Occipital lobe (tissue), 3 donors: ENCODE measurements at places on chromosomes 6 and 20.
A peak's percentile ranks its signal among the peaks of the same experiment; 100 is the strongest.

GRCh38 chr20:38298768-38299288 is 5.1 kb upstream of the BPI start:
- no peak for DNase-seq

GRCh38 chr20:8527998-8528723 is 396.1 kb downstream of the PLCB1 start:
- no peak for DNase-seq

GRCh38 chr6:35177157-35177556 is 36.0 kb upstream of the TCP11 start:
- DNase-seq: no peak

GRCh38 chr6:166578536-166579236 is 7.8 kb downstream of the RAMACL start:
- DNase-seq: no peak

DNA sequence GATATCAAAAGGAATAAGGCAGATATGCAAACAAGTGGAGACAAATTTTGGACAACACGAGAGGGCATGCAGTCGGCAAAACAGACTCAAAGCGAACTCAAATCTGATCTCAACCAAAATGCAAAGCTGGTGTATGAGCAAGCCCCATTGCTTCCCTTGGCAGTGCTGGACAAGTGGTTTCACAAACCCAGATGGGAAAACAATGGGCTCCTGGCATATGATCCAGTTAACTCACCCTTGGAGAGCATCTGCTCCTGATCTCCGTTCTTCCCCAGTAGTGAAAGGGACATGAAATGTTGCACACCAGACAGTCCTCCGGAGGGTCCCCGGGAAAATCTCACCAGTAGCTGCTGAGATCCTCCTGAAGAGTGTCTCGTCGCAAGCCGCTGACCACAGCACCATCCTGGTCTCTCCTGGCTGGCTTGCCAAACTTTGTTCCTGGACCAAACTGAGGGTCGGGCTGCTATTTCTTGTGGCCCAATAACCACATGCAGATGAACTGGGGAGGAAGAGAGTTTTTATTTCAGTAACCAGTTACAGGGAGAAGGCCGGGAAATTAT is 84.3 kb upstream of the THBS2 start:
- DNase-seq: no peak

DNA sequence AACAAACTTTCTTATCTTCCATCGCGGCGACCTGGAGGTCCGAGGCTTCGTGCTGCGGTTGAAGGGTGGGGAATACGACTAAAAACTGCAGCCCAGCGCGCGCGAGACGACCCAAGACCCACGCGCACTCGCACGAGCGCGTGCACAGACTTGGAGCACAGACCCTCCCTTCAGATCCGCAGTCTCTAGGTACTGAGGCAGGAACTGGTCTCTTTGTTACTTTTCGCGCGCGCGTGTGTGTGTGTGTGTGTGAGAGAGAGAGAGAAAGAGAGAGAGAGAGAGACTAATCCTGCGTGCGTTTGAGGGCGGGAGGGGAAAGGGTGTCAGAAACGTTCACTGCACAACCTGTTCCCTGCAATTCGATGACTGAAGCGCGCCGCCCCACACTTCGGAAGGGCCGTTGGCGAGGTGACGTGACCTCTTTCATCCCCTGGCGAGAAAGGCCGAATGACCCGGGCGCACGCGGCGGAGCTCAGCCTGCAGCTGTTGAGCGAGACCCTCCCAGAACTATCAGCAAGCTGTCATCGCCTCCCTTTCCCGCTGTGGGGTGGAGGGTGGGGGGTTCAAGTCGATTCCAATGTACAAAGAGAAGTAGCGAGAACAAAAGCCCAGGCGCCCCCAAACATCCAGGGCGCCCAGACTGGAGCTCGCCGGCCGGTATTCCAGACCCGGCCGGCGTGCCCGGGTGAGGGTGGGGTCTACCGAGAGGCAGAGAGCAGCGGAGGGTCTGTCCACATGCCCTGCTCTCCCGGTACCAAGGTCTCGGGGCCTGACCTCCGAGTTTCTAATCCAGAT is 1.5 kb upstream of the TUBB2B start:
- DNase-seq: peak; percentile 33

DNA sequence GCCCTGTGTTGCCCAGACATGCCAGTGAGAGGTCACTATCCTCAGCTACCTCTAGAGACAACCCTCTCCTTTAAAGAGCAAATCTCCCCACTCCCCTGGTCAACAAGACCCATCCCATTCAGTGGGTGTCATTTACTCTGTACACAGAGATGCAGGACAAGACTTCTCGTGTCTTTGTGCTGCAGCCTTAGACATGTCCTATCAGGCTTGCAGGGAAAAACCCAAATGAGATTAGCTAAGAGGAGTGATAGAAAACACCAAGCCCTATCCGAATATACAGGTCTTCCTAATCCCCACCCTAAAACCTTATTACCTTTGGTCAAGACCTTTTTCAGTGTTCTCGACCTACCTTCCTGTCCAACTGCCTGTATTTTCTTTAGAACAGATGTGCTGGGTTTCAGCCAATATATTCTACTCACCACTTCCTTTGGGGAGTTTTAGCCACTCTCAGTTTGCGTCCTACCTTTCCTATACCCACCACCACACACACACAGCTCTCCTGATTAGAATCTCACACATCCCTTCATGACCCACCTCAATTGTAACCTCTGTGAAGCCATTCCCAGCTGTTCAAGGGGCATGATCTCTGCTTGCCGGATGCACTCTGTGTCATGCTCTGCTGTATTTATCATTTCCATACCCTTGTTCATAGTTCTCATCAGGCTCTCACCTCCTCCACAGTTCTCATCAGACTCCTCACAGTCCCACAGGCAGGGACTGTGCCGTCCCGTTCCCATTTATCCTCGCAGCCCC is 39.7 kb downstream of the TRAM2 start:
- no peak for DNase-seq

DNA sequence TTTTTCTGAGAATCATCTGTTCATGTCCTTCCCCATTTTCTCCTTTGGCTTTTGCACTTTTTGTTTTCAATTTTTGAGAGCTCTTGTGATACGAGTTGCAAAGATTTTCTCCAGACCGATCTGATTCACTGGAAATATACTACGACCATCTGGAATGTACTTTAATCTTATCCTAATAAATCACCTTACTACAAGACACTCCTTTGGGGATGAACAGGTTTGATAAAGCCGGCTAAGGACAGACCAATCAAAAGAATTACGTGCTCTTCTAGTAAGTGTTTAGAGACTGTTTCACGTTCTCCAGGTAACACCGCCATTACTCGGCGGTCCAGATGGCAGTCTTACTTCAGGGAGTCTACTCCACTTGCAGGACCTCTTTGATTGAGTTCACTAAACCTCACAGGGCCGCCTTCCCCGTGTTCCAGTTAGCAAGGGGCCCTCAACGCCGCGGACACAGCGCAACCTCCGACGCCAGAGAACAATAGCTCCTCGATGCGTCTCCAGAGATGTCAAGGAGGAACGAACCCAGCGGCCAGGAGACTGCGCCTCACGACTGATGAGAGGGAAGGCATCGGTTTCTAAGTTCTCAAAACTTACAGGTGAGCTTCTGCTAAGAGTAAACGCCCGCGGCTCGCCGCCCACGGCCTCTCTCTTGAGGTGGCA is 920 bp upstream of the WTAP start:
- DNase-seq: no peak

GRCh38 chr6:132725947-132726607 is 12.2 kb upstream of the VNN1 start:
- no peak for DNase-seq

DNA sequence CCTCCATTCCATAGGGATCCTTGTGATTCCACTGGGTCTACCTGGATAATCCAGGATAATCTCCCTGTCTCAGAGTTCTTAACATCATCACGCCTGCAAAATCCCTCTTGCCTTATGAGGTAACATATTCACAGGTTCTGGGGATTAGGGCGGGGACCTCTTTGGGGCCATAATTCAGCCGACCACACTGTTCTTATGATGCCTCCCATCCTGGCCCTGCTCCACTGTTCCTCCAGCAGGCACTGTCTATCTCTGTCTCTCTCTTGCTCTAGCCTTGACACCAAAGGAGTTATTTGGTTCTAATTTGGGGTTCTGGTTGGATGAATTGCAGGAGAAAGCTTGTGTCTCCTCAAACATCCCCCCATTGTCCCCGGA is 168.1 kb downstream of the NFATC2 start:
- DNase-seq: no peak

DNA sequence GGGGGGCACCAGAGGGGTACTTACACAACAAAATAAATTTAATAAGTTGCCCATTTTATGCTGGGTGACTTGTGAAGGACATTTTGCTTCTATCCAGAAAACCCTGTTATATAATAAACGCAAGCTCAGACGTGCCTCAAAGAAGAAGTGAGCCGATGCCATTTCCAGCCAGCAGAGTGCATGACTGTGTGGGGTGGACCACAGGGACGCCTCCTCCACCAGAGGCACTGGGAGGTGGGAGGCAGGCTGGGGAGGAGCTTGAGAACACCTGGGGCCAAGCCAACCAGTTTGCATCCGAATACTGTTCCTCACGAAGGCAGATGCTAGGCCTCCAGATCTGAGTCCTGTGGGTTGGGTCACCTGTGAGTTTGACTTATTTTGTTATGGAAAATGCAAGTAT is 363.8 kb downstream of the RNGTT start:
- DNase-seq: no peak

DNA sequence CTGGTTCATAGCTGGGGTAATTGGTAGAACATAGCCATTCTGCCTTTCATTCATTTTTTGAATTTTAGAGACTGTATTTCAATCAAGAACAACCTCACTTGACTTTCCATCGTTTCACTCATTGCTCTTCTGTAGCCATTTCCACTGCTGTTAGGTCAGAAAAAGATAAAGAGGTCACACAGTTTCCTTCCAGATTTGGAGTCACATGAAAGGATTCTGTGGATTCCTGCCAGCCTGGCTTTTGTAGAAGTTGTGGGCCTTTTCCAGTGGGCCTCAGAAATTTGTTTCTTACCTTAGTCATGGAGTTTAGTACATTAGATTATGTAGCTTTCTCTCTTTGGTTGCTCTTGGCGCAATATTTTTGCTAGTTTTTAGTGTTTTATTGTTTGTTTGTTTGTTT is 157.8 kb downstream of the SASH1 start:
- no peak for DNase-seq

DNA sequence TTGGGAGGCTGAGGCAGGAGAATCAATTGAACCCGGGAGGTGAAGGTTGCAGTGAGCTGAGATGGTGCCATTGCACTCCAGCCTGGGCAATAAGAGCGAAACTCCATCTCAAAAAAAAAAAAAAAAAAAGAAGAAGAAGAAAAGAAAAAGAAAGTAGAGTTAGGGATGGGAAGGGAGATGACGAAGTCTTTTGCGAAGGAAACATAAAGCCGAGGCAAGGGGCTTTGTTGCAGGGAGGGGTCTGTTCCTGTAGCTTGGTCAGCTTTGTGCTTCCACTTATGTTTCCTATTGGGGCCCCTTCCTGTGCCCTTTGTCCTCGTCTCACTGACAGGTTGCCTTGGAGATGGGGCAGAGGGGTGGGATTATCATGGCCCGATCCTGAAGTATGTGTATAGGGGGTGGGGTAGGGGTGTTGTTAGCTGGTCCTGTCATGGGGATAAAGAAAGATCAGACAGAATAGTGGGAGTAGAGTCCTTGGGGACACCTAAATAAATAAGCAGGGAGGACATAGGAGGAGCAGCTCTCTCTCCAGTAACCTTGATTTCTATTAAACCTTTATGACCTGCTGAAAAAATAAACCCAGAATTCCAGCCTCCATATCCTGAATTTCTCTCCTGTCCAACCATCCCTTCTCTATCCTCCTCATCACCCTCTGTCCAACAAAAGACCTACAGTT is 1.1 kb upstream of the CLIC1 start:
- DNase-seq: no peak

- no peak for DNase-seq
These were observed 18.7 kb downstream of the DIDO1 start for GRCh38 chr20:62907384-62908317.

- DNase-seq: no peak
These were observed 8.0 kb downstream of the CASS4 start for GRCh38 chr20:56420028-56420427.

- no peak for DNase-seq
These were observed 79.6 kb downstream of the ADAT2 start for GRCh38 chr6:143370812-143371370.

GRCh38 chr6:15845492-15845891 is 182.7 kb upstream of the DTNBP1 start:
- no peak for DNase-seq

DNA sequence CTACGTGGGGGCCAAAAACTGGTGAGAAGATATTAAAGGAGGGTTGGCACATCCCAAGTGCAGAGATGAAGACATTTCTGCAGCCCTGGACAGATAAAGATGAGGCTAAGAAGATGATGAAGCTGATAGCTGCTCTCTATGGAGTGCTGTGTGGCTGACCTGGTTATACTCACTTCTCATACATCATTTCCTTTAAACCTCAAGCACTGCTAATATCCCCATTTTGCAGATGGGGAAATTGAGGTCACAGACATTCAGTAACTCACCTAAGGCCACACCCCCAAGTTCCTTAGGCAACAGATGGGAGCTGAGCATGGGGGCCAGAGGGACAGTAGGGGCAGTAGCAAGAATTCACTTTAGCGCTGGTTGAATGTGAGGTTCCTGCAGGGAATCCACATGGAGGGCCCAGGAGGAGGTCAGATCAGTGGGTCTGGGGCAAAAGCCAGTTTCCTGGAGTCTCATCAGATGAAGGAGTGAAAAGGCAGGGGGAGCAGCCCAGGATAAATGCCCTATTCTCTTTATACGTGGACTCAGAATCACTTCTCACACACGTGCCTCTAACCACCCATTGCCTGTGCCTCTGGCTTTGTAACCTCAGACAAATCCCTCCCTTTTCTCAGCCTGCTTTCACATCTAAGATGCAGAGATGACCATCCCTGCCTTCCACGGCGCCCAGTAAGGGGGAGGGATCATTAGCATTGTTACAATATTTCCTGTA is 125.8 kb downstream of the NFATC2 start:
- no peak for DNase-seq

- no peak for DNase-seq
These were observed 248.8 kb downstream of the SOD2 start for GRCh38 chr6:159444056-159444760.

- no peak for DNase-seq
These were observed 9.2 kb downstream of the RBBP8NL start for GRCh38 chr20:62417981-62418708.

DNA sequence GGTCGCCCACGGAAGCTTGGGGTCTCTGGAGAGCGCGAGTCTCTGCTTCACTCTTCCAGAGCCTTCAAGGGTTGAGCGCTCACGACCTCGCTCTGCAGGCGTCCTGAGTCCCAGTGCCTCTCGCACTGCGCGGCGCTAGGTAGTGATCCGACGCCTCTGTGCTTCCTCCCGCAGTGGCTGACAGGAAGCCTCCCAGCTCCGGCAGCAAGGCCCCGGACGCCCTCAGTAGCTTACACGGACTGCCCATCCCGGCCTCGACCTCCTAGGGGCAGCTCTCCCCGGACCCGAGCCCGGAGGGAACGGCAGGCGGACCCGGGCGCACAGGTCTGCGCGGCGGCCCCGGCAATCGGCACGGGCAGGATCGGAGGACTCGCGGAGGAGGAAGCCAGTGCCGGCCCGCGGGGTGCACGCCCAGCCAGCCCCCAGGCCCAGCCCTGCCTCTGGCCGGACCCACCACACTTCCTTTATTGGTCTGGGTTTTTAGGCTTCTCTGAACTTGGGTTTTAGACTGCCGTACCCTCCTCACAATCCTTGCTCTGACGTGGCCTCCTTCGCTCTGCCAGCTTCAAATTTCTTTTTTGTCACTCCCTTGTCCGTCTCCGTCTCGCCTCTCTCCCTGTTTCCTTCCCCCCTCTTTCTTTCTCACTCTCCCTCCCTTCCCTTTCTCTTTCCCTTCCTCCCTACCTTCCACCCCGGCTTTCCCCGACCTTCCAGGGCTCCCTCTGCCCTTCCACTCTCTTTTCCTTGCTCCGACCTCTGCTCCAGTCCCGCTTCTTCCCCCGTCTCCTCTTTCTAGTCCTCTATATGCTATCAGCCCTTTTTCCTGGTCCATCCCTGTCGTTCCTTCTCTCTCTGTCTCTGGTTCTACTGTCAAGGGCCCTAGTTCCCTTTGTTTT is 9.1 kb downstream of the PAX1 start:
- no peak for DNase-seq
